ENCODE measurements at places on chromosomes 5 and 9.
A peak's percentile ranks its signal among the peaks of the same experiment; 100 is the strongest.

DNA sequence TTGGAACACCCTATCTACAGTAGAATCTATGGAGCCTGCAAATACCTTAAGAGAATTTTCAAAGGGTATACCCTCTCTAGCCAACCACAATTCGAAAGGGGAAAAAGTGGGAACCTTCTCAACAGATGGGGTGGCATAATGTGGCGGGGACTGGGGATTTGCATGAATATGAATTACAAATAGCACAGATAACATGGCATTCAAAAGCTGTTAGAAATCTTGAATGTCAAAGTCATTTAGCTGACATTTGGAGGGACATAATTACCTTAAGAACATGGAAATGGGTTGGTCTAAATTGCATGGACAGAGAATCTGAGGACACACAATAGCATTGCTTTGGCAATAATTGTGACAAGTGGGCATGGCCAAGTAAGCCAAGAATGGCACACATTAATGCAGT is 23.2 kb upstream of the TYRP1 start:
- DNase-seq, result no peak

DNA sequence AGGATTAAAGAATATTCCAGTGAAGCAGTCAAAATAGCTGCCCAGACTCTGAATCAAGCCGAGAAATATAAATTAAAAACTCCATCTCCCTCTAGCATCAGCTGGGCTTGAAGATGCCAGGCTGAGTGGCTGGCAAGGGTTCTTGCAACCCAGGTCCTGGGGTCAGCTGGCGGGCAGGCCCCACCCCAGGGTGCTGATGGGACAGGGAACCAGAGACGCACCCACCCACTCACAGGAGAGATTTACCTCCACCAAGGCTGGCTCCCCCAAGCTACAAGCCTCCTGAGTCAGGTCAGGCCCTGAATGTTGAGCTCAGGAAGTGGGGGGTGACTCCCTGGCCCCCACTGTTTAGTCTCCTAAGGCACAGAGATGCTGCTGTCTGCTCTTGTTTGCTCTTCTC is 83.9 kb upstream of the HSPA9 start:
- no peak for DNase-seq

GRCh38 chr9:21392270-21392669 is 7.1 kb upstream of the IFNA2 start:
- no peak for DNase-seq

DNA sequence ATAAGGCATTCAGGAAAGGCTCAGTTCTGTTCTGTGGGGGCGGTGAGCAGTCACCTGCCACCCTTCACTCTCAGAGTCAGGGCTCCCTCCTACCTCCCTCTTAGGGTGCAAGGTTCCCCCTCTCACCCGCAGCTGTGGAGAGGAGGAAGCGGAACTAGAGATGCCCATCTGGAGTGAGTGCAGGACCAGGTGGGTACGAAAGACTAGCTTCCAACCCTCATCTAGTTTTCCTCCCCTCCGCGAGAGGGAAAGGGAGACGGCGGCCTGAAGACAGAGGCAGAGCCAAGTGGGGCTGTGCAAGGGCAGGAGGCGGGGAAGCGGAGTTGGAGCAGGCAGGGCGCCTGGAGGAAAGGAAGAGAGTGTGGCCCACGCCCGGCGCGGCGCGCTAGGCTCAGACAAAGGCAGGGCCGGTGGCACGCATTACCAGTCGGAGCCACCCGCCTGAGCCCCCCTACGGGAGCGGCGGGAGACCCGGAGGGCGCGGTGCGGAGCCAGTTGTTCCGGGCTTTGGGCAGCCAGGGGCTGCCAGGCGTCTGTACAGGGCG is 7.3 kb downstream of the PRR7 start:
- DNase-seq, result no peak

- DNase-seq, result peak; percentile 71
Measured at GRCh38 chr9:78296201-78296892, 578 bp upstream of the PSAT1 start.

DNA sequence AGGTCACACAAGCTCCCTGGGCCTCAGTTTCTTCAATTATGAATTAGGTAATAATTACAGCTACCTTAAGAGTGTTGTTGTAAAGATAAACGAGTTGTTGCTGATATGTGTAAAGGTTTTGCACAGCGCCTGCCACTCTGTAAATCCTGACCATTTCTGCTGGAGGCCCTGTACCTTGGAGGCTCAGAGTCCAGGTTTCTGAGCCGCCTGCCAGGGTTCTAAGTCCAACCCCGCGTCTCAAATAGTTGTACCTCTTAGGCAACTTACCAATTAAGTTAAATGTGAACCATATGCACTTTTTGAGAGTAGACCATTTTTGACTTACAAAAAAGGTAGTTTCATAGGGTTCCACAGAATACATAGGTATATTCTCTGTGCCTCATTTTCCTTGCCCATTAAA is 156.8 kb upstream of the KLF9 start:
- DNase-seq, result no peak

DNA sequence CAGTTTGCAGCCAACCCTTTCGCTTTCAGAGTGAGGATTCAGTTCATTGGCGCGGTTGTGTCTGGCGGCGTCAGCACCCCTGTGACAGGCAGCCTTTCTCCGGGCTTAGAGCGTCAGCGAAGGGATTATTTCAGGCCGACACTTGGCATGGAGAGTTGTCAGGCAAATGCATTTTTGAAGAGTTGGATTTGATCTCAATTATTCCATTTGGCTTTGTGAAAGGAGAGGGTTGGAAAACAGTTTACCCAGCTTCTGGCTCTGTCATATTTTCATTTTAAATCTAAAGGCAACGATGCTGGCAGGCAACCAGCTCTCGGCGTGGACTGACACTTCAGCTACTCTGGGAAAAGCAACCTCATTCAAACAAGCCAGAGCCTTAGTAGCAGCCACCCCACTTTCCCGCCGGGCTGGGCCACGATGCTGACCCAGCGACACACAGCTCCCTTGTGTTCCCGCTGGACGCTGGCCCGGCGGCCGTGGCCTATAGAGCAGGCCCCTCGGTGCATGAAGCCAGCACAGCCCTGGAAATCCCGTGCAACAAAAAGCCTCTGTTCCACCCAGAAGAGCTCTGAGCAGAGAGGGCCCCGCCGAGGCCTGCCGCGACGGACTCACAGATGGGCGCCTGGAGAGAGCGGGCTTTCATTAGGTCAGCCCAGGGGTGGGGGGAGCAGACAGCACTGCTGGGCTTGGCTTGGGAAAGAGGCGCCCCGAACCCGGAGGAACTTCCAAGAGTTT is 28.9 kb upstream of the LPCAT1 start:
- DNase-seq, result peak; percentile 94

DNA sequence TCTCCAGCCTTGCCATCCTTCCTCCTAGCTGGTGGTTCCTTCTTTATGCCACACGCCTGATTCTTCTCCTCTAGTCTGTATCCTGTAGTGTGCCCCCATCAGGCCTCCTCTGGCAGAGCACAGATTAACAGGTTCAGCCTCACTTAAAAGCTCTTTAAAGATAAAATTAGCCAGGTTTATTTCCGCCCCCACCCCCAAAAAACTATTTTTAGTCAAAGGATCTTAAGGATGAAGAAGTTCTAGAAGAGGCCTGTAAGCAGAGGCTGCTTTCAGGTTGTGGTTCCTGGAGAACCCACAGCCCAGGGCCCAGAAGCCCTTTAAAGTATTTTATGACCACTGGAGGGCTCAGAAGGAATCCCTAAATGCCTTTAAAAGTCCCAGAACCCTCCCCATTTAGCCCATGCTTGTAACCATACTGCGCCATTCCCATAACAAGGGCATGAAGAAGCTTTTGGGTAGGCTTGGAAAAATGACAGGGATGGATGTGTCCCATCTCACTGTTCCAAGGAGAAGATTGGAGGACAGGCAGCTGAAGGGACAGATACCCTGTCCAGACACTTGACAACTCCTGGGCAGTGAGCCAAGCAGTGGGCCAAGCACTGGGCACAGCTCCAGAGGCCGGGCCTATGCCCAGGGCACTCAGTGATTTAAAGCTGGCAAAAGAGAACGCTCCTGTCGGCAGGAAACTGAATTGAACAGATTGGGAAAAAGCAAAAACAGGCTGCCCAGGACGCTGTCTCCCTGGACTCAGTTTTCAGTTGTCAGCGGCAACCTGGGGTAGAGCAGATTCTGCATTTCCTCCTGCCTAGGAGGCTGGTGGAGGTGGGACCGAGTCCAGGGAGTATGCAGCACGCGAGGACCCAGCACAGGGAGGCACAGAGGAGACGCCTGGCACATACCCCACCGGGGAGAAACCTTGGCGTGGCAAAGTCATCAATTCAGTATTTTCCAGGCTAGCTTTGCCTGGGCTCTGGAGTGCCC is 106.3 kb upstream of the SSBP2 start:
- DNase-seq, result peak; percentile 34

GRCh38 chr5:135107986-135108385 is 74.0 kb upstream of the PITX1 start:
- DNase-seq, result no peak

DNA sequence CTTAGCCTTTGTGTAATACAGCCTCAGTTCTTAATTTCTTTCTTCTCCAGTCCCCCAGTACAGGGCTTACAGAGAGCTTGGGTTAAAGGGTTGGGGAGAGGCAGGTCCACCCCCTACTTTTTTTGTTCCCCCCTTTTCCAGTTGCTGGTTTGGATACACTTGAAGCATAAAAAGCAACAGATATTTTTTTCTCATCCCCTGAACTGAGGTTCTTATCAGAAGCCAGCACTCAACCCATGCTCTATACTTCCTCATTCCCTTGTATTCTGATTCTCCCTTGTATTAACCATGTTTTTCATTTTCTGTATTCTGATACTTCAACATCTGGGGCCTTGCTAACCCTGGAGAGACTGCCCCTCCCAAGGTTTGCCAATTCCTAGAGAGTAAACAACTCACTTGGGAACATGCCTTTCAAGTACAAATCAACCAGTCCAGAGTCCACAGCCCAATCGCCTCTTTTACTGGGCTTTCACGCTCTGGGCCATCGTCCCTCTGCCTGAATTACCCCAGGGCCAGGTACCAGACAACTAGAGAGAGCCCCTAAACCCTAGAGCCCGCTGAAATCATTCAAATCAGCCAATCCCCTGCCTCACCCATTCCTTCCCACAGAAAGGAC is 333.4 kb upstream of the PUM3 start:
- DNase-seq, result no peak

DNA sequence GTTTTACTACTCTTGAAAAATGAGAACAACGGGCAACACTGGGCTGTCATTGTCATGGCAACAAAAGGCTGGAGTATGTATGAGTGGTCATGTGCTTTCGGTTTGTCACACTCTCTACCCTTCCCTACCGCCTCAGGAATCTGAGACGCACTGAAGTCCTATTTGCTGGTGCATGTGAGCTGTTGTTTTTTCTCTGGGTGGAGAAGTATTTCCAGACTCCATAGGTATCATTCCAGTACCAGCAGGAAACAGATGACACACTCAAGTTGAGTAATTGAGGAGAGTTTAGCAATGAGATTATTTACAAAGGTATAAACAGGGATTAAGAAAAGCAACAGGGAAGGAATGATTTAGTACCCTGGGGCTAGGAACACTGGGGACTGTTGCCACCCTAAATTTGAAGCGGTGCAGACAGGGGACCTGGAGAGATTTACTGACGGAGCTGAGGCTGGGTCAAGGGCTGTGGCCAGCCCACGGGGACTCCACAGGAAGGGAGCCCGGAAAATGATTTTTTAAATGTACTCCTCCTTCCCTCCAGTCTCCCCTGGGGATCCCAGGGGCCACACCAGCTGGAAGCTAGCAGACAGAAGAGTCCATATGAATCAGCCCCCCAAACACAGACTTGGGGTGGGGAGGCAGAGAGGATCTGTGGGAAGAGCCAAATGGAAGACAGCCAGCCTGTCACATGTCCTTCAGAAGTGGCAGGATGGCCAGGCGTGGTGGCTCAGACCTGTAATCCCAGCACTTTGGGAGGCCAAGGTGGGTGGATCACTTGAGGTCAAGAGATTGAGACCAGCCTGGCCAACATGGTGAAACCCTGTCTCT is 13.2 kb upstream of the ZBTB43 start:
- DNase-seq, result peak; percentile 94

- no peak for DNase-seq
Measured at GRCh38 chr5:146656703-146657102, 140.7 kb upstream of the GPR151 start.

DNA sequence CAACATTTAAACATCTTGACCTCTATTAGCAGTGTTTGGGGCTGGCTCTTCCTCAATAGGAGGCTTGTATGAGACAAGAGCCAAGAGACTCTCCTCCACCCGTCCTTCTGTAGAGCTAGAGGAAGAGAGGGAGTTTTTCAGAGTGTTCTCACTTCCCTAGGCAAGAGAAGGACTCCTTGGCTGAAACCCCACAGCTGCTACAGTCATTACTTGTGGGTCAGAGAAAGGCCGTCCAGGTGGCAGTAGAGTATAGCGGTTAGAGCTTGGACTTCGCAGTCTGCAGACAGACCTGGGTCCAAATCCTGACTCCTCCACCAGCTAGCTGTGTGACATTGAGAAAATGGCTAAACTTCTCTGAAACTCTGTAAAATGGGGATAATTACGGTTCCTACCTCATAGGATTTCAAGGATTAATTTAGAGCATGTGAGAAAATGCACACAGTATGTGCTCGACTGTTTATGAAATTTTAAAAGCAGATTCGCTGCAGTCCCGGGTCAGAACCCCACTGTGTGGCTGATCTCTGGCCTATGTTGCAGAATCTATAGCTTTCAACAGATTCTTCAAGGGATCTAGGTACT is 80.8 kb upstream of the ARAP3 start:
- peak; percentile 49 for DNase-seq

- DNase-seq, result peak; percentile 80
Measured at GRCh38 chr9:130234340-130235260, 31.0 kb upstream of the HMCN2 start.

DNA sequence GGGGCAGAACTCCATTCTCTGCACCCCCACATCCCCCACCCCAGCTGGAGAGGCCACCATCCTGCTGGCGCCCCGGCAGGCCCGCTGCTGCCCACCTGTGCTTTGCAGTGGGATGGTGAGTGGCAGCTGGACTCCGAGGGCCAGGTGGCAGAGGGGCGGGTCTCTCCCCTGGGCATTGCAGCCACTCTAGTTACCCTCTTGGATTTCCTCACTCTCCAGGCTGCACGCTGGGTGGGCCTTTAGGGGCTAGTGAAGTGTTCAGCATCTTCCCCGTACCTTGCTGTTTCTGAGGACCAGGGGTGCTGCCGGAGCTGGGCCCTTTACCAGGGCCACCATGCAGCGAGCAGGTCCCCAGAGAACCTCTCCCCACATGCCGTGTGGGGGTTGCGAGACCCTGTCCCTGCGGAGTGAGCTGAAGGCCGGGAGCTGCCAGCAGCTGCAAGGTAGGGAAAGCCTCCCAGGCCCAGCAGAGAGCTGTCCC is 88.4 kb upstream of the SH3PXD2B start:
- no peak for DNase-seq

DNA sequence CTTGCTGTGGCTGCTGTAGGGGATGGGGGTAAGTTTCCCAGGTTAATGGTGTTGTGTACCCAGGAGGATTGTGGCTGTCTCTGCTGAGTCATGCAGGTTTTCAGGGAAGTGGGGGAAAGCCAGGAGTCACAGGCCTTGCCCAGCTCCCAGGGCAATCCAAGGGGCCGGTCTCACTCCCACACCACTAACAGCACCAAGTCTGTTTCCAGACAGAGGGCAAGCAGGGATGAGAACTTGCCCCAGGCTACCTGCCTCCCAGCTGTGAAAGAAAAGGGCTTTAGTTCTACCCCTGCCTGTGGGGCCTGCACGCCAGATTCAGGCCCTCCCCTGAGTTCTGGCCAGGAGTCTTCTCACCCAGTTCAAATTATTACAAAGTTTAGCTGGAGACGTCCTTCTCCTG is 579.8 kb upstream of the ST8SIA4 start:
- no peak for DNase-seq

GRCh38 chr9:133359399-133360175 is 3.2 kb downstream of the SURF2 start:
- peak; percentile 85 for DNase-seq

- DNase-seq, result peak; percentile 88
Measured at GRCh38 chr5:84383816-84384603, 670 bp downstream of the EDIL3 start.

Measured in osteoblast (primary cell).